ENCODE measurements at places on chromosomes 6 and 20. TPM values are rescaled to one million over a fixed set of nuclear protein-coding genes. Genes with fewer than 3 reads are reported as not detected.

Gene NFKBIE
- 9.6 TPM for polyA plus RNA-seq

Gene VEGFA
- polyA plus RNA-seq: 312 TPM

Gene ABHD16B
- not detected for polyA plus RNA-seq

Gene MUCL3
- 0.10 TPM for polyA plus RNA-seq

Gene IRF4
- polyA plus RNA-seq: 0.18 TPM

Gene CLDN20
- polyA plus RNA-seq: 3.3 TPM

Gene WFDC5
- not detected for polyA plus RNA-seq

Measured in left kidney (tissue), 8 donors.